NT2/D1 (cell line): ENCODE measurements at places on chromosomes 4 and X.

DNA sequence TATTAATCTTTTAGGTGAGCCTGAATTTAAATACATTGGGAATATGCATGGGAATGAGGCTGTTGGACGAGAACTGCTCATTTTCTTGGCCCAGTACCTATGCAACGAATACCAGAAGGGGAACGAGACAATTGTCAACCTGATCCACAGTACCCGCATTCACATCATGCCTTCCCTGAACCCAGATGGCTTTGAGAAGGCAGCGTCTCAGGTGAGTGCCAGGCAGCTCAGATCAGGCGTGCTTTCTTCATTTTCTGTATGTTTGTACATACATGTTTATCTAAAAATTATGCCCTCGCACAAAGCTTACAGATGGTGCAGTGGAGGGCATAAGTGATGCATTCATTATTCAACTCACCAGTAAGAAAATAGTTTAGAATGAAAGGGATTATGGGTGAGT, 85.6 kb downstream of the CPE start:
- DNase-seq, result no peak

DNA sequence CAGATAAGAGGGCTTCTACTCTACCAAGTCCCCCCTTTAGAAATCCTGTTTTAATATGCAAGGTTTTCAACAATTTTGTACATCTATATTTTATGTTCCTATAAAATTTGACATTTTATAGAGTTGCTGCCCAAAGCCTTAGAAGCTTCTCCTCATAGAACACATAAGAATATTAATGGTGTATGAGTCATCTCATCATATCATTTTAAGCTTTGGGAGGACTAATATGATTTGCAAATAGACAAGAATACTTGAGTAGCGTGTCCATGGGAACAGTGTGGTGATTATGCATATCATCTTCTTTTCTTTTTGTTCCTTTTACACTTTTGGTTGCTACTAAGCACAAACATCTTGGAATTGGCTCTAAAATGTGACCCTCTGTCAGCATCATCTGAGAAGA, 56.7 kb upstream of the HUWE1 start:
- DNase-seq, result no peak

- DNase-seq, result no peak
Observed at GRCh38 chrX:45757272-45757671, 556.6 kb upstream of the DIPK2B start.

DNA sequence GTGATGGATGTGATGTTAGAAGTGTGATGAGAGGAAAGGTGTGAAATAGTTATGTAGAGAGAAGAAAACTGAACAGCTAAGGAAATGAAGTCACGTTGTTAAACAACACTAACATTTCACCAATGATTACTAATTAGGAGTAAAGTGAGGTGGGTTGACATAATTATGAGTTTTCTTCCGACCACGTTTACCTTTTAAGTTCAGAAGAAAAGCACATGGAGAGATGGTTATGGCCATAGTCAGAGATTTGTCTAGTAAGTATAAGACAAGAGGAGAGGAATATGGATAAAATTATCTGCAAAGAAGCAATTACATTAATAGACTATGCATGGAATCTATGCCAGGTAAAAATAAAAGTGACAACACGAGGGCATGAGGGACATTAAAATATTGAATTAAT, 551.3 kb upstream of the TECRL start:
- DNase-seq, result no peak

GRCh38 chr4:4871573-4872313, 12.3 kb downstream of the MSX1 start:
- DNase-seq, result no peak

DNA sequence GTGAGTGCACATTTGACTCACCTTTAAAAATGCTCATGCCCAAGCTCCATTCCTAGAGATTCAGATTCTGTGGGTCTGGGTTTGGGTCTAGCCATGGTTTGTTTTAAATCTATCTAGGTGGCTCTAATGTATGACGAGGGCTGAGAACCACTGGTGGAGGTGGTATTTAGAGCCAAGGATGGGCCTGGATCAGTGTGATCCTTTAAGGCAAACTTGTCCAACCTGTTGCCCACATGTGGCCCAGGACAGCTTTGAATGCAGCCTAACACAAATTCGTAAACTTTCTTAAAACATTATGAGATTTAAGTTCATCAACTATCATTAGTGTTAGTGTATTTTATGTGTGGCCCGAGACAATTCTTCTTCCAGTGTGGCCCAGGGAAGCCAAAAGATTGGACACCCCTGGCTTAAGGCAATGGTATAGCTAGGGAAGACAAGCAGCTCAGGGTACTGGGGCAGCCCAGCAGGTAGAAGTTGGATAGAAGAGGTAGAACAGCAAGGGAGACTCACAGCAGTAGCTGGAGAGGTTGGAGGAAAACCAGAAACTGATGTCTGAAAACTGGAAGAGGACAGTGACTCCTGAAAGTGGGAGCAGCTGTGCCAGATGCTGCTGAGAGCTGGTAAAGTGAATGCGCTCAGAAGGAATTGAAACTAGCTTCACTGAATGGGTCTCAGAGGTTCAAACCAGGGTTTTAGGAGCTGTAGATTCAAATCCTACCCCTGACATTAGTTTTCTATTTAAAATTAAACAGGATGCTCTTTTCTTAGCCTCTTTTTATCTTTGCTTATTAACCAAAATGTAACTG, 18.2 kb downstream of the ADD1 start:
- no peak for DNase-seq
